ENCODE measurements at places on chromosomes 13 and 19. TPM values are rescaled to one million over a fixed set of nuclear protein-coding genes. Genes with fewer than 3 reads are reported as not detected.

DNA sequence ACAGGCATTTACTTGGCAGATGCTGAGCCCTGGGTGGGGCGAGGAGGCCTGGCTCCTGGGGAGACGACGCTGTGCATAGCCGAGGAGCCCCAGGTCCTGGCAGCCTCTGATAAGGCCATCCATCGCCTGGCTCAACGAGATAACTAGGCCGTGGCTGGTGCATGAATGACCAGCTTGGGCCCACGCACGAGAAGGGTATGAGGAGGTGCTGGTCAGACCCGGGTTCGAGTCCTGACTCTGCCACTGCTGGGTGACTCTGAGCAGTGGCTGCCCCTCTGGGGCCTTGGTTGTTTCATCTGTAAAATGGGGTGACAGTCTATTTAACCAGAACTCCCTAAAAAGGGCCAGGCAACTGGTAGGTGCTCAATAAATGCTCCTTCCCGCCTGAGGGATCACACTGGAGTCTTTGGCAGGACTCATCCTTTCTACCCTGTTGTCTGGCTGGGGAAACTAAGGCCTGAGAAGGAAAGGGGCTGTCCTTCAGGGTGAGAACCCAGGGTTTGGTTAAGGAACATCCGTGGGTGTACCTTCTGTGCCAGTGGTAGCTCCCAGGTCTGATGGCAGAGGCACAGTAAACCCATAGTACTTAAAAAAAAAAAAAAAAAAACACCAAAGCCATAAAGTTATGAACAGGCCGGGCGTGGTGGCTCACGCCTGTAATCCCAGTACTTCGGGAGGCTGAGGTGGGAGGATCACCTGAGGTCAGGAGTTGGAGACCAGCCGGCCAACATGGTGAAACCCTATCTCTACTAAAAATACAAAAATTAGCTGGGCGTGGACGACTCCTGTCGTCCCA is 8.1 kb upstream of the ARRDC2 start:
- H3K4me1 ChIP-seq: peaks cover 2% of the 10 kb centered on the region
- DNase-seq: no peak
- H3K4me3 ChIP-seq: peak overlapping the region; percentile 58
- peaks cover 43% of the 10 kb centered on the region for H3K27me3 ChIP-seq
- H3K27ac ChIP-seq: no peak overlapping the region

Gene ZNF382
- total RNA-seq: 21.2 TPM

Gene PPP1R15A
- total RNA-seq: 158 TPM

- DNase-seq: no peak
- peaks cover 22% of the 10 kb centered on the region for H3K27me3 ChIP-seq
- H3K36me3 ChIP-seq: no peaks in the 10 kb centered on the region
- no peak overlapping the region for H3K4me3 ChIP-seq
- peaks cover 11% of the 10 kb centered on the region for H3K4me1 ChIP-seq
Measured at GRCh38 chr19:55502197-55502952, 14.1 kb downstream of the SSC5D start.

Gene EBI3
- 0.68 TPM for total RNA-seq

Gene DGKH
- total RNA-seq: 9.7 TPM

GRCh38 chr13:101090287-101090686 is 326.0 kb downstream of the NALCN start:
- H3K27me3 ChIP-seq: peaks cover 3% of the 10 kb centered on the region
- DNase-seq: no peak
- no peak overlapping the region for H3K4me3 ChIP-seq
- H3K4me1 ChIP-seq: no peaks in the 10 kb centered on the region

Gene ZNF471
- not detected for total RNA-seq

- H3K4me1 ChIP-seq: peaks cover 5% of the 10 kb centered on the region
- H3K27ac ChIP-seq: no peak overlapping the region
- H3K27me3 ChIP-seq: no peaks in the 10 kb centered on the region
Measured at GRCh38 chr19:41890936-41891335, 8.0 kb downstream of the ARHGEF1 start.

DNA sequence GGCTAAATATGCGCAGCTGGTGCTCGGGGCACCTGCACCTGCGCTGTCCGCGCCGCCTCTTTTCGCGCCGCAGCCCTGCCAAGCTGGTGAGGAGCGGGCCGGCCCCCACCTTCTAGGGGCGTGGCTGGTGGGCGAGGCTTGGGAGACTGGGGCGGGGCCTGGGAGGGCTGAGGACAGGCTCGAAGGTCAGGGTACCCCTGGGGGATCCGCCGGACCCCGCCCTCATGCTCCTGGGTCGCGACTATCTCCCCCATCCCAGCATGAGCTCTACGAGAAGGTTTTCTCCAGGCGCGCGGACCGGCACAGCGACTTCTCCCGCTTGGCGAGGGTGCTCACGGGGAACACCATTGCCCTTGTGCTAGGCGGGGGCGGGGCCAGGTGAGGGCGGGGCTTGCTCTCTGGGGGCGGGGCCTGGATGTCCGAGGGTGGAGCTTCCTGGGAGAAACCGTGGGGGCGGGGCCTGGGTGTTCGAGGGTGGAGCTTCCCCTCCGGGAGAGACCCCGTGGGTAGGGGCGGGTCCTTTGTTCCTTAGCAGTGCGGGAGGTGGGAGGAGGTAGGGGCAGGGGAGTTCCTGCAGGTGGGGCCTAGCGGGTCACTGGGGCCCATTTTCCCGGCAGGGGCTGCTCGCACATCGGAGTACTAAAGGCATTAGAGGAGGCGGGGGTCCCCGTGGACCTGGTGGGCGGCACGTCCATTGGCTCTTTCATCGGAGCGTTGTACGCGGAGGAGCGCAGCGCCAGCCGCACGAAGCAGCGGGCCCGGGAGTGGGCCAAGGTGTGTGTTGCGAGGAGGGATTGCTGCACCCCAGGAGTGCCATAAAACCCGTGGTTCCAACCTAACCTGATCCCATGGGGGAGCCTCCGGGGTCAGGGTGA is 19.7 kb downstream of the PNPLA6 start:
- H3K36me3 ChIP-seq: peaks cover 34% of the 10 kb centered on the region
- no peak overlapping the region for H3K4me3 ChIP-seq
- H3K4me1 ChIP-seq: peaks cover 4% of the 10 kb centered on the region
- no peak for DNase-seq

Data from mesothelial cell of epicardium (in vitro differentiated cells).